ENCODE measurements at places on chromosomes 16 and 17.
A peak's percentile ranks its signal among the peaks of the same experiment; 100 is the strongest.

DNA sequence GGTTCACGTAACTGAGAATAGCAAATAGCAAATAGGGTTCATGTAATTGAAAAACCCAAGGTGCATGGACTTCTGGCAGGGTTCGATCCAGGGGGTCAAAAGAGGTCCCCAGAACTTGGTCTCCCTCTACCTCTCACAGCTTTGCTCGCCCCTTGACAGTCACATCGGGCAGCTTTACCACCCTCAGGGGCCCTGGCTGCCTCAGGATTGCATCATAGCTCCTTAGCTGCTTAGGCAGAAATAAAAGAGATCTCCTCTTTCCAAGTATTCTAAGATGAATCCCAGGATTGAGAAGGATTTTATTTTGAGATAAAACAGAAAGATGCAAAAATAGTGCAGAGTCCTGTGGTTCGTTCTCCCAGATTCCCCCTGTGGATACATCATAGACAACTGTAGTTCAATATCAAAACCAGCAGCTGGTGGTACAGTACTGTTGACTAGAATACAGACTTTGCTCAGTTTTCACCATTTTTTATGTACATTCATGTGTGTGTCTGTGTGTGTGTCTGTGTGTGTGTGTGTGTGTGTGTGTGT is 12.8 kb downstream of the ADGRG3 start:
- DNase-seq = no peak

- DNase-seq = no peak
Measured at GRCh38 chr17:46136820-46137219, 56.4 kb downstream of the KANSL1 start.

DNA sequence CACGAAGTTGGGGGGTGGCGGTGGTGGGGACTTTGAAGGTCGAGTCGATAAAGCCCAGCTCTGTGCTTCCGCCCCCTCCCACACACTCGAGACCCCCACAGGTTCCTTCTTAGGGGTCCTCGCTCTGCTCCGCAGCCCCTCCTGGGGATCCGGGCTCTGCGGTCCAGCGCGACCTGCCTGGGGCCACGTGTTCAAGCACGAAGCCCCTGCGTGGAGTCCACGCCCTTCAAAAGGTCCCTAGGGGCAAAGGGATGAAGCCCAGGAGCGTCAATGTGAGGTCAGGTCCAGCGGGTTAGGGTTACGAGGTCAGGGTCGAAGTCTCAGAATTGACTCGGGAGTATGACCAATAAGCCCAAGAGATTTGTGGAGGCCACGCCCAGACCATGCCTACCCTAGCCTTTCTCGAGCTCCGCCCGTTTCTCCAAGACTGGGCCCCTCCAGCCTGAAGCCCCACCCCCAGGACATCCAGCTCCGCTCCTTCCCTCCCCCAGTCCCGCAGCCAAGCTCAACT is 786 bp upstream of the CACNA1G start:
- DNase-seq = no peak

DNA sequence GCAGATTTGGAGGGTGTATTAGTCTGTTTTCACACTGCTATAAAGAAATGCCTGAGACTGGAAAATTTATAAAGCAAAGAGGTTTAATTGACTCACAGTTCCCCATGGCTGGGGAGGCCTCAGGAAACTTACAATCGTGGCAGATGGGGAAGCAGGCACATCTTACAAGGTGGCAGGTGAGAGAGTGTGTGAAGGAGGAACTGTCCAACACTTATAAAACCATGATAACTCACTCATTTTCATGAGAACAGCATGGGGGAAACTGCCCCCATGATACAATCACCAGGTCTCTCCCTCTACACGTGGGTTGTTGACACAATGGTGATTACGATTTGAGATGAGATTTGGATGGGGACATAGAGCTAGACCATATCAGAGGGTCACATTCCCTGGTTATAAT is 195.6 kb downstream of the RGS9 start:
- DNase-seq = no peak

- DNase-seq = peak; percentile 5
Measured at GRCh38 chr16:4194661-4195060, 47.2 kb downstream of the SRL start.

DNA sequence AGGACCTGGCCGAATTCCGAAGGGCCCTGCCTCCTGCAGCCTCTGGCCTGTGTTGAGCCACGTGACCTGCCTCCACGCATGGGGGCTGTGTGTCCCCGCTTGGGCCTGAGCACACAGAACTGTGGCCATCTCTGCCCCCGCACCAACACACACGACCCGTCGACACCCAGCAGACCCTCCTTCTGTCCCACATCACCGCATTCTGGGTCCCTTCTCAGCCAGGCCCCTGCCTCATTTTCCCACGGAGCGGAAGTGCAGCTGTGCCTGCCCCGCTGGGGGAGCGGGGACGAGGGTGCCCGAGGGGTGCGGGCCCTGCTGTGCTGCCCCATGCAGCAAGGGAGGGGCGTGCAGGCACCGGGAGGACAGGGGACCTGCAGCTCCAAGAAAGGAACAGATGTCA is 18.4 kb downstream of the NDUFAF8 start:
- no peak for DNase-seq

GRCh38 chr16:30626236-30626635 is 16.0 kb upstream of the ZNF689 start:
- no peak for DNase-seq

GRCh38 chr17:2337544-2338314 is 428 bp downstream of the SGSM2 start:
- peak; percentile 28 for DNase-seq

GRCh38 chr17:35765756-35766488 is 5.2 kb downstream of the C17orf50 start:
- no peak for DNase-seq
